ENCODE measurements at places on chromosomes 4 and X.

DNA sequence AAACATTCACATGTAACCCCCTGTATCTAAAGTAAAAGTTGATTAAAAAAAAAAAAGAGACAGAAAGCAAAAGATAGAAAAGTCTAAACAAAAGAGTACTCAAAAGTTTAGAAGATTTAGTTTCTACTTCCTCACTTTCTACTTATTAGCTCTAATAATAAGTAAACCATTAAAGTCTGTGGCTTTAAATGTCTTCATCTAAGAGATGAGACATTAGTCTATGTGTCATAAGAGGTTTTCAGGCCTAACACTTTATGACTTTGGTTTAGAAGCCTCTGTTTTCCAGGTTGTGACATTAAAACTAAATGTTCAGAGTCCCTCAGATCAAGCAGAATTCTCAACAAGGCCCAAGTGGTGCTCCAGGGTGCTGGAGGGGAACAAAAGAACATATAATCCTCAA, 42.2 kb upstream of the GUCY1A1 start:
- DNase-seq, result no peak

GRCh38 chr4:88158489-88159228, at the start of gene ABCG2:
Gene ABCG2 (minus strand): TSS chr4:88158639. CDS start chr4:88139995, 18,644 bp downstream.
- DNase-seq, result peak; percentile 46

- DNase-seq, result peak; percentile 66
These were observed 48.0 kb upstream of the TRIM2 start for GRCh38 chr4:153156263-153156662.

GRCh38 chrX:19152762-19153161, 30.5 kb upstream of the ADGRG2 start:
- DNase-seq, result peak; percentile 11

DNA sequence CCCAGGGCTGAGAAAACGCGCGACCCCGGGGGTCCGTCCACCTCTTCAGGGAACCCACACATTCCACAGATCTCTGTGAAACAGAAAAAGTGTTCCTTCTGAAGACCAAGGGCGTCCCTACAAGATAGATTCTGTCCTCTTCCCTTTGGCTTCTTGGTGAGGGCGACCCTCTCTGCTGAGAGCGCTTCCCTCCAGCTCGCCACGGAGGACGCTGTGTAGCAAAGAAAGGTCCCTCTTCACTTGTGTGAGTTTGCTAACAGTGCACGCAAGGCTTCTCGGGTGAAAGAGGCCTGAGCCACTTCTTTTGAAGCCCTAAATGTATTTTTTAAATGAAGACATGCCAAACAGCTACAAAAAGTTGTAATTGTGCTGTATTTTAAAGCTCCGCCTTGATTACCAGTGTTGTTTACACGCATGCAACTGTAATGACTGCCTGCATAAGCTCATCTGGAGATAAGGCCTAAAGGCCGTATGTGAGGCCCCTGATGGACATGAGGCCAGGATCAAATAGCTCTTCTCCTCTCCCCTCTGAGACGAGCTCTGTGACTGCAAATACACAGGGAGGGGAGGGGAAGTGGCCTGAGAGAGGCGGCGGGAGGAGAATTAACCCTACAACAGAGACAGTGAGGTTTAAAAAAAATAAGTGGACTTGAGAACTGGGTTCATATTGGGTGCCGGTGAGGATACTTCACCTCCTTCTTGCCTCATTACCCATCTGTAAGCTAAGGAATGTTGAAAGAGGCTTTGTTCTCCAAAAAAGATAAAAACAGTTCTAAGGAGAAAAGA, 95.5 kb downstream of the SOWAHB start:
- peak; percentile 48 for DNase-seq

GRCh38 chrX:7993873-7994272, 66.7 kb upstream of the PNPLA4 start:
- no peak for DNase-seq

- no peak for DNase-seq
These were observed 248.5 kb upstream of the CXXC4 start for GRCh38 chr4:104743215-104743653.

Measured in fibroblast of skin of scalp (primary cell).